ENCODE measurements at places on chromosomes 3 and 15.
A peak's percentile ranks its signal among the peaks of the same experiment; 100 is the strongest.

DNA sequence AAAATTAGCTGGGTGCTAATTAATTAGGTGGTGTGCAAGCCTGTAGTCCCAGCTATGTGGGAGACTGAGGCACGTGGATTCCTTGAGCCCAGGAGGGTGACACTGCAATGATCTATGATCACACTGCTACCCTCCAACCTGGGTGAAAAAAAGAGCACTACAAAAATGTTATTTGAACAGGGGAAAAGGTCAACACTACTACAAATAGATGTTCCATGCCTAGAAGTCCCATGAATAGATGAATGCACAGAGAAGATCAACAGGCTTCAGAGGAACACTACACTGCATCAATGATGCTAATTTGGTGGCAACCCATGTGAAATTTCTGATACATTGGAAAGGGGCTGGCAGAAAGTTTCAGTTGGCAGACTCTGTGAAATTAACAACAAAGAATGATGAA is 105.4 kb upstream of the FHIT start:
- DNase-seq: no peak

DNA sequence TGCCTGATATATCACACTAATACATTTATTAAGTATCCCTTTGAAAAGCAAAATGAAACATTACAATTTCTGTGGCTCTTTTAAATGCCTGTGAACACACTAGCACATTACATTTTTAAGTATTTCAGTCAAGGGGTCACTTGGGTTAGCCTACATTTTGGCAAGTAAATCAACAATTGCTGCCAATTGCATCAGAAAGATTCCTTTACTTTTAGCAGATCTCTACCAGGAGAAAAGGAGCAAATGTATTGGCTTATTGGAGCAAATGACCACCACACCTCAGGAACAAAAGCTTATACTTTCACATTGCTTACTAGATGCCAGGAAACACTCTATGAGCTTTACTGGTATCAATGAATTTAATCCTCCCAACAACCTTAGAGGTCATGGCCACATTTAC is 947.1 kb downstream of the FHIT start:
- no peak for DNase-seq

GRCh38 chr3:63847718-63848450 is 15.7 kb downstream of the THOC7 start:
- DNase-seq: no peak

- no peak for DNase-seq
These were observed 502.5 kb upstream of the NAALADL2 start for GRCh38 chr3:174356596-174356995.

DNA sequence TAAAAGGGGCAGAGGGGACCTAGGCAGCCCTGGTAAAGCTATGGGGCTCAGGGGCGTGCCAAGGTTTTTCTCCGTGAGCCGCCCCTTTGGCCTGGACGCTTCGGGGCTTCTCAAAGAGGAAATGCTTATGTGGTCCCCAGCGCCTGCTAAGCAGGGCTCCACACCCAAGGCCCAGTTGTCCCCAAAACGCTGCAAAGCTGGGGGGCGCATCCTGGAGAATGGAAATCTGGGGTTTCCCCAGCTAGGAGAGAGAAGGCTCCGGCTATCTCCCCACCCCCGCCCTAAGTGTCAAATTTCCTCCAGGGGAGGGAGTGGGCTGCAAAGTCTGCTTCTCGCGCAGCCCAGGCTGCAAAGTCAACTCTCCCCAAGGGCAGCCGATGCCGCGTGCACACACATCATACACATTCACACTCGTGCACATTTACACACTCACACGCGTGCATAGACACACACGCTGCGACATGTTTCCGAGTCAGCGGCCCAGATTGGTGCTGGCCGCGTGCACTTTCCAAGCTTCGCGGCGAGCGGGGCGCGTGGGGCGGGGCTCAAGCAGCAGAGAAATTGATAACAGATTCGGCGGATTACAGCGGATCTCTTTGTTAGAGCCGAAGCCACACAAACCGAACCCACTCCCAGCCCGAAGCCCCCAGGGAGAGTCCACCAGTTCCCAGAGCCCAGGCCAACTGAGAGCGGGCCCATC is 4.5 kb downstream of the WNT5A start:
- DNase-seq: no peak

DNA sequence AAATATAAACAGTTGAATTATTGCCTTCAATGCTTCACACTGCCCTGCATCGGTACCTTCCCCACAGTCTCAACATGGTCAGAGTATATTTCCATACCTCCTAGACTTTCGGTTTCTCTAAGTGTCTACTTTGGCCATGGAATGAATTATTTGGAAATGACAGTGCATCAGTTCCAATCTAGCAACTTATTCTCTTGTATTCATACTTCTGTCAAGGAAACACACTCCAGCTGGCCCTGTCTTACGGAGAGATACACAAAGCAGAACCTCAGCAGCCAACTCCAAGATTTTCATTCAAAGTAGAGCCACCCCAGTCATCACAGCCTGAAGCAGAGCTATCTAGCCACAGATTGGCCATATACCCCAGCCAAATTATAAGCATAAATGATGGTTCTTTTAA is 518.4 kb upstream of the UBE2E2 start:
- no peak for DNase-seq

DNA sequence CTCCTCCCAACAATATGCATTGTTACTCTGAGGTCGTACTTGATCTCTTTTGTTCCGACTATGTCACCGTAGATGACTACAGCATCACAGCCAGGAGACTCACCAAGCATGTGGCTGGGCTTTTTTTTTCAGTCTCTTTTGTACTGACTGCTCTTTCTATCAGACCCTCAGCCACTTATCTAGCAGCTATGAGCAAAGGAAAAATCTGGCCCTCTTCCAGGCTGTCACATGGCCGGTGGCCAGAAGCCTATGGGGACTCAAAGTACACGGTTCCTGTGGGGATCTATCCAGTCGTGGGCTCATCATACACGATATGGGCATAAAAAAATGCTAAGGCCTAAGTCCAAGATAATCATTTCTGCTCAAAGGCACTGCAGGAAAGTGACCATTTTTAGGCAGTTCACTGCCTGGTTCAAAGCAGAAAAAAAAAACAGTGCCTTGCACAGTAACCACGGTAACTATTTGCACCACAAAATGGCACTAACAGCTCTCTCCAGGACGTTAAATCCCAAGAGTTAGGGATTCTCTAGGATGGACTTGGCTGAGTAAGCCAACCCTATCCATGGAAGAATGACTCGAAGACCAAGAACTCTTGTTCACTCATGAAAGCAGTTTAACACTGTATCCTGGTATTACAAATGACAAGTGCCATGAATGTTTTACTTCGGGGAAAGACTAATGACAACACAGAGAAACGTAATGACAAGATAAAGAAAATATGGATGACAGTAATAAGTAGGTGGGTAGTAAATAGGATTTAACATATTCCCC is 50.3 kb downstream of the SHQ1 start:
- DNase-seq: no peak

DNA sequence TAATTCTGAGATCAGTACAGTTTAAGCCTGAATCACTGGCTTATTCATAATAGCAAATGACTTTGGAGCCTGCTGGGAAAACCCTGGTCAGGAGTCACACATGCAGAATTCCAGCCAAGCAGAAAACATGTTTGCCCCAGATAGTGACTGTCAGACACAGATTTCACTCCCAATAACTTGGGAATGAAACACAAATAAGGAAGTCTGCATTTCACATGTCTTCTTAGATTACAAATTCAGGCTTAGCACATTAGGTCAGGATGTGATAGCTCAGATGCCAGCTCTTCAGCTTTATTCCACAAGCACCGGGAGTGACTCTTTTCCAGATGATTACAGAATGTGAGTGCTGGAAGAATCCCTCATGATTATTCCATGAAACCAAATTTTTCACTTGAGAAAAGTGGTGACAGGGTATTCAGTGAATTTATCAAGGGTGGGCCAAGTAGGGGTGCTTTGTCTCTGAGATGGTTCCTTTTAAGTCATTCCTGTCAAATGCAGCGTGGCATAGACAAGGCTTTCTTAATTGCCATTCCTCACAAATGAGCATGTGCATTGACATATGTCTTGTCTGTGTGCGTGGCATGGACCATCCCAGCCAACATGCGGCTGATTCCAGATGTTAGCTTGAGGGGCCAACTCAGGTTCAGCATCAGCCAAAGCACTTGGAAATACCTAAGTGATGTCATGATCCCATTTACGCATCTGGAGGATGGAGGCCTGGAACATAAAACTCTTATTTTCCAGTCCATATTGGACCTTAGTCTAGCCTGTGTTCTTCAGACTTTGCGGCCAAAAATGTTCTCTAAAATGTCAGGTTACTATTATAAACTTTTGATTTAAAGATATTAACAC is 191.0 kb downstream of the EPHB1 start:
- DNase-seq: no peak

DNA sequence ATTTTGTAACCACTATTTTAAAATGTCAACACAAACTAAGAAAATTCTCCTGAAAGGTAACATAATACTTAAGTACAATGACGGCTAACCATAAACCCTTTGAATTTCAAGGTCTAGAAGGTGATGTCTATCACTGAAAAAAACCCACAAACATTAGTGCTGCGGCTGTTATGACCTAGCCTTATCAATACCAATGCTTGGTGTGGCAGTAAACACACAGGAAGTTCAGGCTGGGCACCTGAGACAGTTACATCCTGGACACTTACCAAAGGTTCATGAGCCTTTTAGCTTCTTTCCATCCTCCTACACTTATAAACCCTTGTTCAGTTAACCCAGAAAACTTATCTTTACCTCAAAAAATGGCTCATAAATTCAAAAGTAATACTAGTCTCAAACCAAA is 5.8 kb downstream of the HSPBAP1 start:
- DNase-seq: no peak

- DNase-seq: no peak
These were observed 150.8 kb upstream of the KCNMB2 start for GRCh38 chr3:178385280-178385952.

- no peak for DNase-seq
These were observed 80.2 kb downstream of the RAB11A start for GRCh38 chr15:65949491-65949890.

DNA sequence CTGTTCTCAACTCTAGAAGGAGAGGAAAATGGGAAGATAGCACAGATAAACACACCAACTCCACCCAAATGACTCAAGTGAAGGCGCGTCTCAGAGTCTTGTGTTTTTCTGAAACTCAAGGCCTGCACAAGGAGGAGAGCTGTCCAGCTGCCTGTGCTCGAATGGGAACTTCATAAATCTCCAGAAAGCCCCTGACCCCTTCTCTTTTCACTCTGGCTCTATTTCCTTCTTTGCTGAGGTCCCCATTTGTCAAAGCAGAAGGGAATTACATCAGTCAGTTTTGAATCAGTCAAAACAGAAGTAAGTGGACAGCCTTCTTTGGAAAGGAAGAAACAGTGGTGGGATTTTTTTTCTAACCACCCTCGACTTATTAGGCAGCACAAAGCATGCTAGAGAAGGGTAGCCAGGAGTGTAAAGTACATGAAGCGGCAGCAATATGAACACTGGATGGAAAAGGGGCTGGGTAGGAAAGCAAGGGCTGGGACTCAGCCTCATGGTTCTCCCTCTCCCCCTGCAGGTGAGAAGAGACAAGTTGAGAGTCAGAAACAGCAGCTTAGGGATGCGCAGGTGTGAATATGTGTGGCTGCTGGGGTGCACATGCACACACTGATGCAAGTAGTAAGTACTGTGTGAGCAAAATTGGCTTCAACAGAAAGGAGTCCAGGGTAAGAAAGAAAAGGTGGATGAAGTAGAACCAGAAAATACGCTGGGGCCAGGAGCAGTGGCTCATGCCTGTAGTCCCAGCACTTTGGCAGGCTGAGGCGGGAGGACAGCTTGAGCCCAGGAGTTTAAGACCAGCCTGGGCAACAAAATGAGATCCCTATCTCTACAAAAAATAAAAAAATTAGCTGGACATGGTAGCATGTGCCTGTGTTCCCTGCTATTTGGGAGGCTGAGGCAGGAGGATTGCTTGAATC is 36.6 kb upstream of the MAGEF1 start:
- DNase-seq: no peak

- peak; percentile 28 for DNase-seq
These were observed 42.0 kb upstream of the SKOR1 start for GRCh38 chr15:67783303-67783702.

GRCh38 chr3:113654851-113655250 is 41.6 kb downstream of the USF3 start:
- no peak for DNase-seq

DNA sequence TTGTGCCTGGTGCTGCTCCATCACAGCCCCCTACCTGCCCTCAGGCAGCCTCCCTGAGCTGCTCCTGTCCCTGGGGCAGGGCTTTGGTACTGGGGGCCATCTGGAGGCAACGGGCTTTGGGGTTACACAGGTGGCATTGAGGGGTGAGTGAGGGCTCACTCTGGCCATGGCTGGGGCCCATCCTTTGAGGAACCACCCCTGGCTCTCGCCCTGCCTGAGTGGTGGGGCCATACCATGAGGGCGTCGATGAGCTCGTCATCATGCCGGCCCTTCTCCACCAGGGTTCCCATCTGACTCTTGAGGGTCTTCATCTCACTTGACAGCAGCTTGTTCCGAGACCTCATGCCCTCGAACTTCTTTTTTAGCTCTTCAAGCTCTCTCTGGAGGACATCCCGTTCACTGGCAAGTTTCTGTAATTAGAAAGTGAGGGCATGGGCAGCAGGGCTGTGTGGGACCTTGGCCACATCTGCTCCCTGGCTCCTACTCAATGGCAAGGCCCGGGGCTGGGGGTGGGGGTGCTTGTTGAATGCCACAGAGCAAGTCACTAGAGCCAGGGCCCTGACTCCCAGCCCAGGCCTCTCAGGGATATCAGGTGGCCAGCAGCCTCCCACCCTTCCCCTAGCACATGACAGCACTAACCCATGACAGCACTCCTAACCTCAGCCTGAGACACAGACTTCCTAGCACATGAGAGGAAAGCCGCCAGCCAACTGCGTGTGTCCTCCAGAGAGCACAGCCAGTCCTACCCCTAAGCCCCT is 33.5 kb downstream of the CCDC13 start:
- DNase-seq: no peak

DNA sequence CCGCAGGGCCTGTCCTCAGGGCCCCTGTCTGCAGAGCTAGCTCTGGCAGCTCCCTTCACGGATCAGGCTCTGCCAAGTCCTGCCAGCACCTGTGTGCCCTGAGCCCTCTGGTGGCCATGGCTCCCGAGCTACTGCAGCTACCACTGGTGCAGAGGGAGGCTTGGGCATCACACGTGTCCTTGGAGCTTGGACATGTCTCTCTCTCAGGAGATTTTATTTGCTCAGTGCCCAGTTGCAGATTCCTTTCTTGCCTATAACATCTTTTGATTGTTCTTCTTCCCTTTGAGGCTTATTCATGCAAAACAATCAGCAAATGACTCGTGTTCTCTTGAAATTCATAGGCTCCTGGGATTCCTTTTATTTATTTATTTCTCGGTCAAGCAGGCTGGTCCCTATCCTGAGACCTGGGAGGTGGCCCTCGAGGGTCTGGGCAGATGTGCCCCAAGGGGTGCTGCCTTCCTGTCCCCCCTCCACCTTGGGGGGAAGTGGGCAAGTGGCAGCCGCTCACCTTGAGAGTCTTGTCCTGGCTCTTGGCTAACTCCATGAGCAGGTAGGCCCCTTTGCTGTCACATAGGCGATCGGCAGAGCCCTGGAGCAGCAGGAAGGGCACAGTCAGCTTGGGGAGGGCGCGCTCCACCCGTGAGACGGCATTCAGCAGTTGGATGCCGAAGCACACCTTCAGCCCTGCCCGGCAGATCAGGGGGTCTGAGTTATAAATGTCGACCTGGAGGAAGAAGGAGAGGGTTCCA is 21.9 kb downstream of the ABTB1 start:
- DNase-seq: peak; percentile 31

- DNase-seq: no peak
These were observed 230.0 kb downstream of the XXYLT1 start for GRCh38 chr3:195040773-195041520.
